ENCODE measurements at places on chromosomes 5 and 9. TPM values are rescaled to one million over a fixed set of nuclear protein-coding genes. Genes with fewer than 3 reads are reported as not detected.

The PCDHGA5 gene
- not detected for total RNA-seq

The ALDOB gene
- not detected for total RNA-seq

The PFN3 gene
- not detected for total RNA-seq

The DNM1 gene
- 0.84 TPM for total RNA-seq

The PLGRKT gene
- total RNA-seq, result 25.8 TPM

The TCF7 gene
- 42.2 TPM for total RNA-seq

The GARIN3 gene
- 0.09 TPM for total RNA-seq

The SLC6A7 gene
- total RNA-seq, result not detected

The GPSM1 gene
- 5.9 TPM for total RNA-seq

The EPB41L4A gene
- 0.30 TPM for total RNA-seq

The SLC45A2 gene
- not detected for total RNA-seq

The CEL gene
- 4.2 TPM for total RNA-seq

The FAM221B gene
- total RNA-seq, result not detected

The PRR7 gene
- total RNA-seq, result 13.6 TPM

The BHMT gene
- not detected for total RNA-seq

The C9orf50 gene
- not detected for total RNA-seq
